WERI-Rb-1 (cell line): ENCODE measurements at places on chromosomes 2 and 18.

GRCh38 chr2:239359196-239359912 is 41.5 kb downstream of the HDAC4 start:
- no peak for DNase-seq

DNA sequence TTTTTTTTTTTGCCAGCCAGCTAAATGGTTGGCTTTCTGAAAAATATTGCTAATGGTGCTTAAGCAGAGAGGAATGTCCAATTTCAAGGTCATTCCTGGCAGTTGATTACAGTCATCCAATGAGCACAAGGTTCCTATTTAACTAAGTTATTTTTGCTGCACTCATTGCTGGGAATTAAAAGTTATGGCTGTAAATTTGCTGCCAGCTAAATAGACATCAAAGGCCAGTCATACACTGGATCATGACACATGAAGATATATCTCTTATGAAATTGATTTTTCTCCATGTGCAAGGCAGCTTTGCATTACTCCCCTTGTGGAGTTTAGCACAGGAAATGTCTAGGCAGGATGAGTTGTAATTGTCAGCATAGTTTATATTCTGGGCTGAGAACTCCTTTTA is 1898.4 kb upstream of the CELF4 start:
- DNase-seq: no peak

DNA sequence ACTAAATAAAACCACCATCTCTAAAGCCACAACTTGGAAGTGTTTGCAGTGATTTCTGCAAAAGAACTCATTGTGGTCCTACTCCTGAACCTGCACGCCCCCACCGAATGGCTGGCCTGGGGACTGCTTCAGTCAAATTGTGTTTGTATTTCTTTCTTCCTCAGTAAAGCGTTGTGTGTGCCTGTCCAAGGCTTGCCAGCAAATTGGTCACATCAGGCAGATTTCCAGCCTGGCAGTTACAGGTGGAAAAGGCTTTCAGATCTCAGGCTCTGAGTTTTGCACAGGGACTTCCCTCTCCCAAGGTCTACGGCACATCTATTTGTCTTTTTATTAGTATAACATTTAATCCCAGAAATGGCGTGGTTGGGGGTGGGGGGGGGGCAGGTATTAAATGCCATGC is 54.0 kb upstream of the NOSTRIN start:
- DNase-seq: no peak

DNA sequence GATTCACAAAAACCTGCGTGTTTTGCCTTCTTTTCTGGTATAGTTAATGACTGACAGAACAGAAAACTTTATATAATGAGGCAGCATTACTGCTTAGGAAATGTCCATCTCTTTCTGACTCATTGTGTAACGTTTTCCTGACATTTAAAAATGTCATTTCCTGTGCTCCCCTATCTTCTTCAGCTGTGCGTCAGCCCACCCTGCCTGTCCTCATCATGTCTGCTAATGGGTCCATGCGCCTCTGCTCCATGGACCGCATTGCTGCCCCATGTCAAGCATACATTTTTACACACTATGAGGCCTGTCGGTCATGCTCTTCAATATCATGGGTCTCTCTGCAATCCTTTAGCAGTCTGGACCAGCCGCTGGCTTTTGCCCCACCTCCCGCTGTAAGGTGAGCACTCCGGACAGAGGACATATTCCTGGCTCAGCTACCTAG is 234.3 kb downstream of the CDCA7 start:
- DNase-seq: no peak

- DNase-seq: no peak
Measured at GRCh38 chr2:189411860-189412259, 29.4 kb upstream of the WDR75 start.

- no peak for DNase-seq
Measured at GRCh38 chr2:188677142-188677541, 297.0 kb upstream of the COL3A1 start.

GRCh38 chr2:99374747-99375146 is 37.6 kb downstream of the EIF5B start:
- no peak for DNase-seq

DNA sequence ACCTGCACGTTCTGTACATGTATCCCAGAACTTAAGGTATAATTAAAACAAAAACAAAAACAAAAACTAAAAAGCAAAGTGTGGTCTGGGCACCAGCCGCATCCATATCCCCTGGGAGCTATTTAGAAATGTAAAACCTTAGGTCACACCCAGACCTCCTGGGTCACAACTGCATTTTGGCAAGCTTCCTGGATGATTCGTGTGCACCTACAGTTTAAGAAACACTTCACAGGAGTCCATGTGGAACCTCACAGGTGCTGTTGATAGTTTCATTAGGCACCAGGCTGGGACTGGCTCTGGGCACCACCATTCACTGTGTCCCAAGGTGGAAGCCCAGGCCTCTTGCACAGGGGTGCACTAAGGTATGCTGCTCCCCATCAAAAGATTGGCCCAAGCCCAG is 103.6 kb upstream of the BOD1L2 start:
- no peak for DNase-seq

- no peak for DNase-seq
Measured at GRCh38 chr2:219446101-219446504, 11.5 kb downstream of the SPEG start.

DNA sequence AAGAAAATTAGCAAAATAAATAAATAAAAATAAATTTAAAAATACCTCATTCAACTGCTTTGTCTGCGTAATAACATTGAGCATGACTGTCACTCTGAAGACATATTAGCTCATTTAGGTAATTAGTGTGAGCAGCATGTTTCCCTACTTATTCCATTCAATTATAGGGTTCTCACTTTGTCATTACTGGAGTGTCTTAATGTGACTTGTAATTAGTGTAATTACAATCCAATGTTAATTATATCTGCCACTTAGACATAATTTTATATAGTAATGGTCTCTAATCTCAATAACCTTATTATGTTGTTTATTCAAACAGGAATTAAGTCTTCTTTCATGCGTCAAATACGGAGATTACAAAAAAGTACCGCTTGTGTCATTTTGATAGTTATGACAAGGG is 893.9 kb upstream of the ACVR2A start:
- no peak for DNase-seq

DNA sequence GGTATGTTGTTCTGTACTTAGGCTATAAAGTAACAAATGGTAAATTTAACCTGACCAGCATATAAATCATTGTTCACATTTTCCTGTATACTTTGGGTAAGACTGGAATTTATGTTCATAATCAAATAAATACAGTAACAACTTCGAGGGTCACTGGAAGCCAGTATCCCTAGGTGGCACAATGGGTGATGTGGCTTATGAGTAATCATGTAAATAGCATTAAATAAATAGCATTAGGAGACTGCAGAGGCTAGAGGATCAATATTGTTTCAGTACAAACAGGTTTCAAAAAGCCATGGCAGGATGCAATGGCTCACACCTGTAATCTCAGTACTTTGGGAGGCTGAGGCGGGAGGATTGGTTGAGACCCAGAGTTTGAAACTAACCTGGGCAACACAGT is 690.6 kb downstream of the SLC4A3 start:
- no peak for DNase-seq

DNA sequence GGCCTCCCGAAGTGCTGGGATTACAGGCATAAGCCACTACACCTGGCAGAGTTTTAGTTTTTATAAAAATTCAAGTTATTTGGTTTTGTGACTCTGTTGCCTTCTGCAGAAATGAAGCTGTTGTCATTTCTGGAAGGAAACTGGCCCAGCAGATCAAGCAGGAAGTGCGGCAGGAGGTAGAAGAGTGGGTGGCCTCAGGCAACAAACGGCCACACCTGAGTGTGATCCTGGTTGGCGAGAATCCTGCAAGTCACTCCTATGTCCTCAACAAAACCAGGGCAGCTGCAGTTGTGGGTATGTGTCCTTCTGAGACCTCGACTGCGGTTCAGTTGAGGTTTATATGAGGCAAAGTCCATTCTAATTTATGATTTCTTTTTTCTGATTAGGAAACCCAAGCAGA is 7.2 kb downstream of the MTHFD2 start:
- peak; percentile 64 for DNase-seq

- no peak for DNase-seq
Measured at GRCh38 chr2:31980674-31981356, 30.0 kb downstream of the MEMO1 start.

DNA sequence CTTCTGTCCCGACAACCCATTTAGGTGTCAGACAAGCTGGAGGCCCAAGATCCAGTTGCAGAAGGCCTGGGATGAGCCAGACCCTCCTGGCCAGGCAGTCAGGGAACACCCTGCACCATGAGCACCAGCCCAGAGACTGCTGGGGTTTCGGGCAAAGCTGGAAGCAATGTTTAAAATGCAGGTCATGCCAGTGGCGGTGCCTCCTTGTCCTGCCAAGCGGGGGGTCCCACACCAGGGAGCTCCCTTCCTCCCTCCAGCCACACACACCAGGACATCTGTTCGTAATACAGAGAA is 230.2 kb downstream of the ATAD2B start:
- DNase-seq: no peak

GRCh38 chr18:22688877-22689496 is 244.1 kb upstream of the RBBP8 start:
- no peak for DNase-seq

- DNase-seq: no peak
Measured at GRCh38 chr2:201072201-201072530, 365 bp downstream of the NDUFB3 start.

DNA sequence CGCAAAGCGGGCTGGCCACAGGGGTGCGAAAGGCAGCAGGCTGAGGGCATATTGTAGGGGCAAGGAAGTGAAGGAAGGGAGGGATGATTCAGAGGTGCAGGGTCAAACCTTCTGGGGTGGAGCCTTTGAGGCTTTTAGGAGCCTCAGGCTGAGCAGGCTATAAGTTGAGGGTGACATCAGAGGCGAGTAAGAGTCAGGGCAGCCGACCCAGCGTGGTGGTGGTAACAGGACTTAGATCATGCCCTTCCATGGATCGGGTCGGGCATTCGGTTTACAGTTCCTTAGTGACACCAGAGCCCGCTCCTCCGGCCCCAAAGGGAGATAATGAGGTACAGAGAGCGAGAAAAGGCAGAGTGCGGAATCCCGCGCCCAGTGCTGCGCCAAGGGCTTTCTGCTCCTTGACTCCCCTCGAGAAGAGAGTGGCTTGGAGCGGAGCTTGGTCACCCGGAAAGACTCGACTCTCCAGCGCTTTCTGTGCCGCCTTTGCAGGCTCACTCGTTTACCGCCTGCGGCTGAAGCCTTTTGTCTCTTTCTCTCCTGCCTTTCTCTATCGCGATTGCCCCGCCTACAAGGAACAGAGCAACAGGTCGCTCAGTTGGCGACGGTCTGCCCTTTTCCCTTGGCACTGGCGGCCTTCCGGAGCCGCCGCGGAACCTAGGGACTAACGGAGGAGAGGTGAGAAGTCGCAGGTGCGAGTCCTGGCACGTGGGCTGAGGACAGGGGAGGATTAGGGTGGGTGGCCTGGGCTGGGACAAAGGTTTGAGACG is 720 bp downstream of the LBX2 start:
- no peak for DNase-seq

DNA sequence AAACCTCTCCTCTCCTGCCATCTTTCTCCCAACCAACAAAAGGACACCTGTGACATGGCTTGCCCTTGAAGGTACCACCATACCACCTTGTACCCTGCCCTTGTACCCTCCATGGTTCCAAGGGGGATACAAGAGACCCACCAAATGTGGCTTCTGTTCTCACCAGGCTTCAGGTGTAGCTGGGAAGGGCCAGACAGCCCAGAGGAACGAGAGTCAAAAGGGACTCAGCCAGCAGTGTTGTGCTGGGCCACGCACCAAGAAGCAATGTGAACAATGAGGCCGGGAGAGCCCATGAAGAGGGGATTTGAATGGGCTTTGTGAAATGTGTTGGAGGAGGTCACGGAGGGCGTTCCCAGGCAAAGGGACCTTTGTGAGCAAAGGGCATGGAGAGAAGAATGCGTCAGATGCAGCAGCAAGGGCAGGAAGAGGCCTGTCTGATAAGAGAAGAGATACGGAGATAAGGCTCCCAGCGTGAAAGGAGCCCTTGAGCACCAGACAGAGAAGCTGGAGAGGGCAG is 48.6 kb downstream of the PLB1 start:
- no peak for DNase-seq

DNA sequence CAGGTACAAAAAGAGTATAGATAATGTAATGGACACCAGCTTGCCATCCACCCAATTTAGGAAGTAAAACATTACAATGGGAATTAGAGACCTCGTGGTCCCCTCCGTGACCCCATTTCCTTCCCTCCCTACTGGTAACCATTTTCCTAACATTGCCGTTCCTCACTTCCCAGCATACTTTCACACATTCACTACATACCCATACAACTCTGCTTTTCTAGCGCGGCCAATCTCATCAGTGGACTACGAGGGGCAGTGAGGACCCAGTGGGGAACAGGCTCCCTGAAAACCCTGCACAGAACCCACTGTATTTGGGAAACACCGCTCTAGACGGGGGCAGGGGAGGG is 1.1 kb downstream of the ENOSF1 start:
- DNase-seq: no peak

- no peak for DNase-seq
Measured at GRCh38 chr2:43133336-43133707, 93.1 kb downstream of the ZFP36L2 start.

DNA sequence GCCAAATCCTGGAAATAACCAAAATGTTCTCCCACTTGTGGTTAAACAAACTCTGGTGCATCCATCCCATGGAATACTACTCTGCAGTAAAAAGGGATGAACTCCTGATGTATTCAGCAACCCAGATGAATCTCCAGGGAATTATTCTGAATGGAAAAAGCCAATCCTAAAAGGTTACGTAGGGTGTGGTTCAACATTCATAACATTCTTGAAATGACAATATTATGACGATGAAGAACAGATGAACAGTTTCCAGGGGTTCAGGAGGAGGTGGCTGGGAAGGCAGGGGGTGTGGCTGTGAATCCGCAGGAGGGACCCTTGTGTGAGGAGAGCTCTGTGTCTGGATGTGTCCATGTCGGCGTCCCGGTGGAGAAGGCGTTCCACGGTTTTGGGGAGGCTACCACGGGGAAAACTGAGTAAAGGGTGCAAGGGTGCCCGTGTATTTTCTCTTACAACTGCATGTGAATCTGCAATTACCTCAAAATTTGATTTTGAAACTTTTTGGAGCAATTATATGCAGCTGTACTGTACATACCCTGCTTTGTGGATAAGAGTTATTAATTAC is 47.3 kb downstream of the KCNG2 start:
- DNase-seq: no peak

- no peak for DNase-seq
Measured at GRCh38 chr2:40758401-40759155, 306.7 kb upstream of the SLC8A1 start.

DNA sequence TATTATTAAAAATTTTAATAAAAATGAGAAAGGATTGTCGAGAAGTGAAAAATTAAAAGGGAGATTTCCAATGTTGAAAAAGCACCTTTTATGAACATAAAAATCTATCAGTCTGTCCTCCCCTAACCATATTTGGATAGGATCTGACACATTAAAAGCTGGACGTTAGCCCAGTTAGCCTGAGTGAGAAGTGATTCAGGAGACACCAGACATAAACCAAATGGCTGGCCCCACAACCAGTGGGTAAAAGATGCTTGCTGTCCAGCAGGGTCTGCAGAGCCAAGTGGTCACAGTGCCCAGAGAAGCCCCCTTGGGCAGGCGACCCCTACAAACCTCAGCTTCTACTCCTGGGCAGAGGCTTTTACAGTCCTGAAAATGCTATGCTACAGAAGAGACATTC is 253.8 kb upstream of the LYPD1 start:
- no peak for DNase-seq

- DNase-seq: no peak
Measured at GRCh38 chr18:10562773-10563160, 36.9 kb downstream of the NAPG start.

GRCh38 chr2:17579605-17580318 is 39.3 kb downstream of the VSNL1 start:
- no peak for DNase-seq
